ENCODE measurements at places on chromosomes 6 and 20. TPM values are rescaled to one million over a fixed set of nuclear protein-coding genes. Genes with fewer than 3 reads are reported as not detected.

Gene FERMT1
- total RNA-seq: not detected

Gene JAG1
- 0.77 TPM for total RNA-seq

Gene BPI
- total RNA-seq: not detected

Gene PPP1R14C
- not detected for total RNA-seq

Gene CLPSL2
- not detected for total RNA-seq
